Activated naive CD8-positive, alpha-beta T cell treated with anti-CD3 and anti-CD28 coated beads for 36 hours (primary cell): ENCODE measurements at places on chromosomes 2 and 18. TPM values are rescaled to one million over a fixed set of nuclear protein-coding genes. Genes with fewer than 3 reads are reported as not detected.

GRCh38 chr18:21908711-21909110, 168.1 kb downstream of the MIB1 start:
- H3K36me3 ChIP-seq: no peaks in the 10 kb centered on the region
- no peak for DNase-seq
- no peak overlapping the region for H3K27ac ChIP-seq
- H3K27me3 ChIP-seq: peaks cover 8% of the 10 kb centered on the region

The ABCB11 gene
- not detected for total RNA-seq

- H3K4me3 ChIP-seq: no peak overlapping the region
- no peaks in the 10 kb centered on the region for H3K27me3 ChIP-seq
- DNase-seq: no peak
- no peaks in the 10 kb centered on the region for H3K36me3 ChIP-seq
Measured at GRCh38 chr2:178764097-178764496, 43.1 kb downstream of the TTN start.

The ATP6V1C2 gene
- total RNA-seq: not detected
